ENCODE measurements at places on chromosomes 6 and 20.

DNA sequence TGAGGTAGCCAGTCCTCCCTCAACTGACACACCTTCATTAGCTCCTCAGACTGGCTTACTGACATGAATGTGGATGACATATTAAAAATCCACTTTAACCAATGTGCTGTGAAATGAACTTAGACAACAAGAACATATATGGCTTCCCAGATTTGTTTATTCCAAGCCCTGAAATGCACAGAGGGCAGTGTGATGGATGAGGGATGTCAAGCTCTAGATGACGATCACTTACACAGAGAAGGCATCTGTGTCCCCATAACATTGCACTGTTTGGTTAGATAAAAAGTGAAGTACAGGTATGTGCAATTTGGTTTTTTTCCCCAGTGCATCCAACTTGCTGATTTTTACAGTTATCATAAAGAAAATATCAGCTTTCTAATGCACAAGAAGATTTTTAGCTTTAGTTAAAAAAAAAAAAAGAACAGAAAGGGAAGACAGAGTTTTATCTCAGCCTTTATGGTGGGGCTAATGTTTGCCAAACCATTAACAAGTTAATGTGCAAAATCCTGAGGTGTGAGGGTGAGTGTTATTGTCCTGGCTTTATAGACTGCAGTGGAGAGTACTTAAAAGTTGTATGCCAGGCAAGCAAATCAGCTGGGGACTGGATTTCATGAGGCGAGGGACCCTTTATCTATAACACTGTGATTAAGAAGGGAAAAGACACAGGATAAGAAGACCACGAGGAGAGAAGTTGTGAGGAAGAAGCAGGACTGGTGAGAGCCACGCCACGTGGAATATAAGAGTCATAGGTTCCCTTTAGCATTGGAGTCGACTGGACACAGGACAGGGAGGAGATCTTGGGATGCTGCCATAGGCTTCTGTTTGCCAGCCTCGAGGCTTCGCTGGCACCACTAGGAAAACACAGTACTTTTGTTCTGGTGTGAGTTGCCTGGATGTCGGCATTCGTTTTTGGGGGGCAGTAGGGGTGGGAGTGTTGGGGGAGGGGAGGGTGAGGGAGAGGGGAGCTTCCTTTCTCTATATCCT lies 90.0 kb upstream of the BACH2 start:
- no peak for DNase-seq

GRCh38 chr6:92201618-92202017 lies 1217.7 kb downstream of the EPHA7 start:
- no peak for DNase-seq

DNA sequence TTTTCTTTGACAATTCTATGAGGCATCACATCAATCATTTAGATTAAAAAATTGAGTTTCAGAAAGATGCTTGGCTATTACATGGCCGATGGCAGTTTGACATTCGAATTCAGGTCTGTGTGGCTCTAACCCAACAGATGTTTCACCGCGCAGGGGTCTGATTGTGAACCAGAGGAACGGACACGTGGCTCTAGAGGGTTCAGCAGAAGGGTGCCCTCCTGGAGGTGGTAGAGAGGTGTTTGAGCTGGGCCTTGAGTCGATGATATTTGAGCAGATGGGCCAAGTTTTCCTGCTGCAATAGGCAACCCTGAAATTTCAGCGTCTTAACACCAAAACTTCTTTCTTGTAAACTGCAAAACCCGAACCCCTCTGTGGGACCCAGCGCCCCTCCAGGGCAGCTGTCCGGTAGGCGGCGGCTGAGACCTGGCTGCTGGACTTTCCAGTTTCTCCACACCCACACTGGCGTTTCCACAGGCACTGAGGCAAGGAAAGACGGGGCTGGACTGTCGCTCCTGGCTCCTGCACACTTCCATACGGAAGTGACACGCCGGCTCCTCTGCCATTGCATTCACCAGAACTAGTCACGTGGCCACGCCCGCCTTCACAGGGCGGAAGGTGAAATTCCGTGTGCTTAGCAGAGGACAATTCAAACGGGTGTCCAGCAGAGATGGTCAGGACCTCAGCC lies 11.3 kb upstream of the AFDN start:
- DNase-seq, result no peak

- no peak for DNase-seq
Observed at GRCh38 chr20:63471002-63471716, 1.3 kb downstream of the KCNQ2 start.

- DNase-seq, result peak; percentile 42
Observed at GRCh38 chr20:31644701-31645100, 7.0 kb downstream of the COX4I2 start.

DNA sequence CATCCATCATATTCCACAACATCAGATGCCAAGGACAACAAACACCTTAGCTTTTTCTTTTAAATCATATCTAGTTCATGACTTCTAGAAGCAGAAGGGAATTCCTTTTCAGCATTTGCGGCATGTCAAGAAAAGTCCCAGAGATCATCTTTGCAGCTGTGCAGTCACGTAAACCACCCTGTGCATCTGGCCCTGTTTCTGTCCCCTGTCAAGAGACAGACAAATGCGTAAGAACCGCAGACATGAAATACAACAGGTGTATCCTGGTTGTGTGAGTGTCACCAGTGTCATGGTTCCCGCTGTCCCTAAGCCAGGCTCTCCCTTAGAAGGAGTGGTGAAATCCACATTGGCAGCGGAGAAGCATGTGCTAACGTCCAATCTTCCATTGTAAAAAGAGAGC lies 28.1 kb downstream of the LY86 start:
- DNase-seq, result no peak

- DNase-seq, result peak; percentile 99
Observed at GRCh38 chr6:56370561-56371211, 123.3 kb upstream of the COL21A1 start.

- DNase-seq, result no peak
Observed at GRCh38 chr6:132749111-132749510, 8.6 kb downstream of the VNN2 start.

GRCh38 chr6:170279977-170280688 lies 10.7 kb downstream of the DLL1 start:
- peak; percentile 80 for DNase-seq

DNA sequence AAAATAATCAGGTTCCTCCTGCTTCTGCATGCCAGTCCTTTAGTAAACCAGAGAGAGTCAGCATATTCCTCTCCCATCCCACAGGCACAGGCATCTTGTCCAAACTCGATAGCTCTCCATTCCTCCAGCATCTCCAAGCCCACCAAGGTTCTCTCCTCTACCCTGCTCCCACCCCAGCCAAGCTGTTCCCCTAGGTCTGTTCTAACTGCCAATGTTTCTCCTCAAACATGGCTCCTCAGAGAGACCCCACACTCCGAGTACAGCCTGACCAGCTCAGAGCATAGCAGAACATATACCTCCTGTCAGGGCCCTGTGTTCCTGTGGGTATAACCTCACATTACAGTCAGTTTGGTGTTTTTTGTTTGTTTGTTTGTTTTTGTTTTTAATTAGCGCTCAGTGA lies 177.8 kb downstream of the VEGFA start:
- no peak for DNase-seq

GRCh38 chr6:31586008-31586407 lies at the start of gene LST1:
Gene LST1, plus strand, starts transcription at chr6:31586277. Its CDS starts 1,023 bp downstream, at chr6:31587300.
- no peak for DNase-seq

DNA sequence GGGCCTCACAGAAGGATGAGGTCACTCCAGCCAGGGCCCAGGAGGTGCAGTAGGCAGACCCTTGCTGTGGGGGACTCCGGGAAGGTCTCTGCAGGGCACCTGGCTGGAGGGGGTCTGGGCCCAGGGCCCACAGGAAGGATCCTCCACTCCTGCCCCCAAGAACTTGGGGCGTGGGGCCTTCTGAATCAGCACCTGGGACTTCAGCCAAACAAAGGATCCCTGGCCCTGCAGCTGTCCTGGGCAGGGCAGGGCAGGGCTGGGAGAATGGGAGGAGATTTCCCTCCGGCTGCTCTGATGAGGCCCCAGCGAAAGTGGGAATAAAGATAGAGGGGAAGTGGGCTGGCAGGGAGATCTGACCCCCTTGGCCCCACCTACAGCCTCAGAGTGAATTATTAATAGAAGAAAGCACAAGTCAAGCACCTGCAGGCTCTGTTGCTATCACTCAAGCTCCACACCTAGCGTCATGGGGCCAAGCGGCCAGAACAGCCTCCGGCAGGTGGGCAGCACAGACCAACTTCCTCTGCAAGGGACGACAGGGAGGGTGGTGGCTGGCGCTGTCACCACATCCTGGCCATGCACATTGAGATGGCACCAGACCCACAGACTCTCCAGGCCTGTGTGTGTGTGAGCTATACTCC lies 61.6 kb upstream of the MRPS10 start:
- no peak for DNase-seq

DNA sequence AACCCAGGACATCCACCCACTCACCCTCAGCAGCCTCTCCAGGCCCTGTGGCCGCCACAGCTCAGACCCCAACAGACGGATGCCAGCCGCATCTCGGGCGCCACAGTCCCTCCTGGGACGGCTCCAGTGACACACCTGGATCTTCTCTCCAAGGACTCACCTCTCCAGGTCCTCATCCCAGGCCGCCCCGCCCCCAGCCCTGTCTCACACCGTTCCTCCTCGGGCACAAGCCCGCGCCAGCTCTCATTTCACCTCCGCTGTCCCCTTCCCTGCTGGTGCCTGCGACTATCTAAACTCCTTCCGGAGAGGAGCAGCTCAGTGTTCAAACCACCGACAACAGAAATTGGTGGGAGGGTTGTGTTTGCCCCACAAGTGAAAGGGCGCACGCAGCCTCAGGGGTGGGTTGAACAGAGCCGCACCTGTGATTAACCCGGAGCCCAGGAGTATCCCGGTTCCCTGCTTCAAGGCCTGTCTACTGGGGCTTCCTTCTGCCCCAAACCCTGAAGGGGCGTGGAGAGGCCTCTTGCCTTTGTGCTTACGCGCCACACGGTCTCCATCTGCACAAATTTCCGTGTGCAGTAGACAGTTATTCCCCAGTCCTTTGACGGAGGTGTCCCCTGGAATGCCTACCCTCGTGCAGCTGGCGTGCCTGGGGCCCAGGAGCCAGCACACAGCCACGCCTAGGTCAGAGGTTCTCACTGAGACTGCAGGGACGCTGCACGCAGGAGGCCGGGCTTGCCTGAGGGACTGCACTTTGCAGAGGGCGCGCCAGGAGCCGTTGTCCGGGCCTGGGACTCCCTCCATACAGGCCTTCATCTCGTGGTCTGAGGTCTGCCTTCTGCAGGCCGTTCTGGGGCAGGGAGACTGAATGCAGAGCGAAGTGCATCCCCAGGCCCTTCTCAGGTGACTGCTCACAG lies 232.7 kb downstream of the DLL1 start:
- no peak for DNase-seq

DNA sequence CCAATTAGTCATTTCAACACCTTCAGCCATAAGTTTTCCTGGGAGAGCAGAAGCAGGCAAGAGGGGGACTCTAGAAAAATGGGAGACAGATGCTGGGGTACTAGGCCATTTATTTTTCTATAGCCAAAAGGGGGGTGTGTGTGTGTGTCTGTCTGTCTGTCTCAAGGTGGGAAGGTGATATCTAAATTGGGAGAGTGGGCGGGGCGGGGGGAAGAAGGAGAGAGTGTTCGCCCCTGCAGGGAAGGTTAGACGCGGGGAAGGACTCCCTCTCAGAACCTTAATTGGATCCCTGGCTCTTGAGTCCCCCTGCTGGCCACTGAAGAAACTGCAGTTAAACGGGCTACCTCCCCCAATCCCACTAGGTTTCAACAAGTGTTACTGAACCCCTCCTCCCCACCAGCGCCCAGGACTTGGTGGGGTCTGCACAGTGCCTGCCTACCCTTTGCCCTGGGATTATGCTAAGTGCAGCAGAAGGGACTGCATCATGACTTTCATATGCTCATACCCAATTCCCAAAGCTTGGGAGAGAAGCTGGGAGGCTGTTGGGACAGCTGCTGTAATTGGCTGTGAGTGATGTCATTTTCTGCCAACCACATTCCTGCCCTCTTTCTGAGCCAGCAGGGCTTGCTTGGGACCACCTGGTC lies 45.8 kb downstream of the FOXP4 start:
- peak; percentile 86 for DNase-seq

- DNase-seq, result no peak
Observed at GRCh38 chr6:135901774-135902524, 50.4 kb downstream of the PDE7B start.

DNA sequence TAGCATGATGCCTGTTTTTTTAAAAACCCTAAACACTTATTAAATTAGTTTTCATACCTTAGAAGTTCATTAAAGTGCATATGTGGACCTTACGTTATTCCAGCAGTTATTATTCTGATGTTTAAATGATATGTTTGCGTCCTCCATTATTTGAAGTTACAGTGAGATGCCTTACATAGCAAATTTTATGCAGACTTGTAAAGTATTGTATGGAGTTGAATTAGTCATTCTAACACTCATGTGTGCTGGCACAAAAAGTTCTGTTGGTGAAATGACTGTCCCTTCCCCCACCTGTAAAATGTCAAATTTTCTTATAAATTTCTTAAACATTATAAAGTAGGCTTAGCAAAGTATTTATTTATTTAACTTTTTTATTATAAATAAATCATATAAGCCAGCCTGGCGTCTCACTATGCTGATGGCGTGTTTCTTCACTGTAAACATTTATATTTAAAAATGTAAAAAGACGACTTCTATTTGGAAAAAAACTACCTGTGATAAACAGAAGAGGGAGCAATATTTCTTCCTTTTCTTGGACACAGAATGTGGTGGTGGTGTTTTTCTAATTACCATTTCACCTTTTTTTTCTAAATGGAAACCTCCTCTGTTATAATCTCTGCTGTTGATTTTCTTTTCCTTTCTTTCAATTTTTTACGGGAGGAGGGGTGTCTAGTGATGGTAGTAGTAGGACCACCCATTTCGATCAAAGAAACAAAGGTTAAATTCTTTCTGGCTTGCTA lies 155.4 kb downstream of the RFPL4B start:
- DNase-seq, result no peak
